ENCODE measurements at places on chromosomes 11 and 22.

- peak; percentile 22 for DNase-seq
Observed at GRCh38 chr11:16321148-16321547, 35.2 kb downstream of the SOX6 start.

DNA sequence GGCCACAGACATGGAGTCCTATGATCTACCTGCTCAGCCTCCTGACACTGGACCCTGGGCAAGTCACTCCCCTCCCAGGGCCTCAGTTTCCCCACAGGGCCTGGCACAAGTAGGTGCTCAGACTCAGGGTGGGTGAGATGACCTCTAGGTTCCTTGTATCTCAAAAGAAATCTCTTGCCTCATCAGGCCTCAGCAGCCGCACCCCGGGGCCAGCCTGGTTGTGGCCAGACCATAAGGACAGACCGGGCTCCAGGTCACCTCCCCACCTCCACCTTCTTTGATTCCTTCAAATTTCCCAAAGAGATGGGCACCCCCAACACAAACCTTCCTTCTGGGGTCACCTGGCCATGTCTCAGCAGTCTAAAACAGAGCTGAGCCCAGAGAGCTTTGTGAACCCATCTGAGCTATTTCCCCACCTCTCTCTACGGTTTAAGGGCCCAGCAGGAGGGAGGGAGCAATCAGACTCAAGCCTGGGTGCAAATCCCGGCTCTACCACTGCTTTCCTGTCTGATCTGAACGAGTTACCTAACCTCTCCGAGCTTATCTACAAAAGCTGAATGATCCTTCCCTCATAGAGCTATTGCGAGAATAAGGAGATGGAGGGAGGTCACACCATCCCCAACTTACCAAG is 2.5 kb upstream of the APOL4 start:
- DNase-seq: no peak

GRCh38 chr11:18135308-18135707 is 2.9 kb downstream of the MRGPRX3 start:
- DNase-seq: no peak

- DNase-seq: no peak
Observed at GRCh38 chr11:7353100-7353499, 101.4 kb downstream of the SYT9 start.

DNA sequence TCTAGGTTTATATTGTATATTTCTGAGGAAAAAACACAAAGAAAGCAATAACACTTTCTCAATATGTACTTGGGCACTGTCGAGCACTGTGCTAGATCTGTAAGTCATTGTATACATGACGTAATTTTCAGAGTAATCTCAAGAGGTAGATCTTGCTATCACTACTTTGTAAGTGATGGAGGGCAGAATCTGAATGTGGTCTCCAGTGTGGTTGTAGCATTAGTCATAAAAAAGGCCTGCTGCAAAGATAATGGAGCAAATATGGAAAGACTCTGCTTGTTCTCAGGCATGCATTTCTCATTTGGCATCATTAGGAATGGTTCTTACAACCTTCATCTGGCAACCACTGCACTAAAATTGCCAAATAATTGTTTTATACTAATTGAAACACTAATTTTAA is 419.8 kb upstream of the CCDC179 start:
- no peak for DNase-seq

DNA sequence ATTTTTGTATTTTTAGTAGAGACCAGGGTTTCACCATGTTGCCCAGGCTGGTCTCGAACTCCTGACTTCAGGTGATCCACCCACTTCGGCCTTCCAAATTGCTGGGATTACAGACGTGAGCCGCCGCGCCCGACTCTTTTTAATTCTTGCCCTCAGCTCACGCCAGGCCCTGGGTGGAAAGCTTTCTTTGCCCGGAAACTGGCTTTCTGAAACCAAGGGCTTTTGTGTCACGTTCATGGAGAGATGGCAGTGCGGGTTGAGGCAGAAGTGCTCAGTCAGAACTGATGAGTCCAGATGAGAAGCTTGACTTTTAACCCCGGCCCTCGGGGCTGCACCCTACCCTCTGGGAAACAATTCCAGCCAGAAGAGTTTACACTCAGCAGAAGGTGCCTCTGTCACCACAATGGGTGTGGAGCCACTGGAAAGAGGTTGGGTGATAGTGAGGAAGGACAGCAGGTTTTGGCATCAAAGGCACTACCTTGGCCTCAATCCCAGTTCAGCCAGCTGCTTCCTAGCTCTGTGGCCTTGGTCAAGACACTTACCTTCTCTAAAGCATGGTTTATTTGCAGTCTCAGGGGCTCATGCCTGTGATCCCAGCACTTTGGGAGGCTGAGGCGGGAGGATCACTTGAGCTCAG is 890 bp upstream of the ARFGAP3 start:
- no peak for DNase-seq

GRCh38 chr11:116862951-116863350 is 25.5 kb upstream of the APOA1 start:
- no peak for DNase-seq

GRCh38 chr11:11789735-11790369 is 51.9 kb upstream of the USP47 start:
- no peak for DNase-seq

DNA sequence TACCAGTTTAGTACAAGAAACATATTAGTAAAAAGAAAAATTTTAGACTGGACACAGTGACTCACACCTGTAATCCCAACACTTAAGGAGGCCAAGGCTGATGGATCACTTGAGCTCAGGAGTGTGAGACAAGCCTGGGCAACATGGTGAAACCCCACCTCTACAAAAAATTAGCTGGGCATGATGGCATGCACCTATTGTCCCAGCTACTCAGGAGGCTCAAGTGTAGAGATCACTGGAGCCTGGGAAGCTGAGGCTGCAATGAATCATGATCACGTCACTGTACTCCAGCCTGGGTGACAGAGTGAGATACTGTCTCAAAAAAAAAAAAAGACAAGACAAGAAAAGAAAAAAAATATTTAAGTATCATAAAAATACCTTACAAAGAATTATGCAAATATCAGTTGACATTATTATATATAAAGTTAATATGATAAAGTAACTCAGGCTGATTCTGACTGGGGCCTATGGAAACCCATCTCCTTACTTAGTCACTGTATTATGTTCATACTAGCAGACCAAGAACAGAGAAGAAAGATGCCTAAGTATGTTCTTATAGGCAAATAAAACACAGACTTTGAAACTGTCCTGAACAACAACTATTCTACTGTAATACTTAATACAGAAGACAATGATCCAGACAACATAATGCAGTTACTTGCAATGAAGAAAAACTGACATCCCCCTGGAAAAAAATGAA is 27.3 kb downstream of the FAM168A start:
- DNase-seq: peak; percentile 10

GRCh38 chr11:84408946-84409411 is 1122.8 kb upstream of the CCDC90B start:
- DNase-seq: peak; percentile 41

DNA sequence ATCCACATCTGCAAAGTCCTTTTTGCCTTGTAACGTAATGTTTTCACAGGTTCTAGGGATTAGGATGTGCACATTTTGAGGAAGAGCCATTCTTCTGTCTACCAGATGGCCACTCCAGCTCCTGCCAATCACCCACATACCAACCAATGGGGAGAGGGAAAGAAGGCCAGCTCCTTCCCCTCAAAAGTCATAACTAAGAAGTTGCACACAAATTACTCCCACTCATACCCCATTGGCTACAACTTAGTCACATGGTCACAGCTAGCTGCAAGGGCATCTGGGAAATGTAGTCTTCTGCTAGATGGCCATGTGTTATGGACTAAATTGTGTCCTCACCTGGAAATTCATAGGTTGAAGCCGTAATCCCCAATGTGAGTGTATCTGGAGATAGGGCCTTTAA is 15.4 kb upstream of the MYOD1 start:
- no peak for DNase-seq

- no peak for DNase-seq
Observed at GRCh38 chr11:47400768-47401279, 7.6 kb upstream of the SLC39A13 start.

DNA sequence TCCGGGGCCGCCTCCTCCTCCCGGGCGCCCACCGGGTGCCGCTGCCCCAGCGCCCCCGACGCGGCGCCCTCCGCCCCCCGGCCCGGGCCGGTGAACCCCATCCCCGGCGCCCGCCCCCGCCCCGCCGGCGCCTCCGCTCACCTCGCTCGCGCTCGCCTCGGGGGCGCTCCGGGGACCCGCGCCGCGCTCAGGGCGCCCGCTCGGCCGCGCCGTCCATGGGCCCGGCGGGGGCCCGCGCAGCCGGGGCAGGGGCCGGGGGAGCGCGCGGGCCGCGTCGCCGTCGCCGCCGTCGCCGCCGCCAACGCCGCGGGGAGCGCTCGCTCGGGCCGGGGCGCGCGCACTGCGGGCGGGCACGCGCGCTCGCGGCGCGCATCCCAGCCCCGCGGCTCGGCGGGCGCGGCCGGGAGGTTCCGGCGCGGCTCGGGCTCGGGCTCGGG is 293 bp downstream of the DUSP8 start:
- no peak for DNase-seq

GRCh38 chr22:44127356-44127755 is 53.4 kb upstream of the PARVG start:
- no peak for DNase-seq

DNA sequence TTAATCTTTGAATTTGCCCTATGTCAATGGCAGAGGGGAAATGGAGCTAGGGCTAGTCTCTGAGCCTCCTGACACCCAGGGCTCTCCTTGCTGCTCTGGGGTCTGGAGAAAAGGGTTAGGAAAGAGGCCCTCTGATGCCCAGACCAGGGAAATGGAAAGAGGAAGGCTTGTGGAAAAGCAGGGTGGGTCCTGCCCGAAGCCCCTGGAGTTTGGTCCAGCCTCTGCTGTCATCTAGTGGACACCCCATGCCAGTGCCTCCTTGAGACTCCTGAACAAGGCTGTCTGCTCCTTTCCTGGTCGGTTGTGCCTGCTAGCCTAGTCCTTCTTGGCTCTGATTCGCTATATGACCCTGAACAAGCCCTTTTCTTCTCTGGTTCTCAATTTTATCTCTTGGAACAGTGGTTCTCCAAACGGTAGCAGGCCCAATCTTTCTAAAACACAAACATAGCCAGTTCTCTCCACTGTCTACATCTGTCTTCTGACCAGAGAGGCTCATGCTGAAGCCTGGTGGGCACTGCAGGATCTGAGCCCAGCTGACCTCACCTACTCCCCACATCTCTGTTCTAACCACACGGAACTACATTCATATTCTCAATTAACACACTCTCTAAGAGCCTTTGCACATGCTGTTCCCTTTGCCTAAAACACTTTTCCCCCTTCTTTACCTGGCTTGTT is 8.8 kb upstream of the PLA2G3 start:
- DNase-seq: no peak

- no peak for DNase-seq
Observed at GRCh38 chr11:120178561-120179056, 32.2 kb upstream of the OAF start.

- DNase-seq: no peak
Observed at GRCh38 chr22:38947321-38948140, 9.9 kb upstream of the APOBEC3A start.

DNA sequence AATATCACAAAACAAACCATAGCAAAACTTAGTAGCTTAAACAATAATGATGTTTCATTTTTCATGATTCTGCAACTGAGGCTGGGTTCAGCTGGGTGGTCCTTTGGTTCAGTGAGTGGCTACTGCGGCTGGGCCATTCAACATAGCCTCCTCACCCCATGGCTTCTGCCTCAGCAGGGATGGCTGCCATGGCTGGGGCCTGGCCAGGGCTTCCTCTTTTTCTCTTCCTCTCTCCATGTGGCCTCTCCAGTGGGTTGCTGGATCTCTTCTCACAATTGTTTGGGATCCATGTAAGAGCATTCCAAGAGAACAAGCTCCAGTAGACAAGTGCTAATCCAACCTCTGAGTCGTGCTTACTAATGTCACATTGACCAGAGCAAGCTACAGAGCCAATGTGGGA is 248.6 kb upstream of the PLET1 start:
- no peak for DNase-seq

DNA sequence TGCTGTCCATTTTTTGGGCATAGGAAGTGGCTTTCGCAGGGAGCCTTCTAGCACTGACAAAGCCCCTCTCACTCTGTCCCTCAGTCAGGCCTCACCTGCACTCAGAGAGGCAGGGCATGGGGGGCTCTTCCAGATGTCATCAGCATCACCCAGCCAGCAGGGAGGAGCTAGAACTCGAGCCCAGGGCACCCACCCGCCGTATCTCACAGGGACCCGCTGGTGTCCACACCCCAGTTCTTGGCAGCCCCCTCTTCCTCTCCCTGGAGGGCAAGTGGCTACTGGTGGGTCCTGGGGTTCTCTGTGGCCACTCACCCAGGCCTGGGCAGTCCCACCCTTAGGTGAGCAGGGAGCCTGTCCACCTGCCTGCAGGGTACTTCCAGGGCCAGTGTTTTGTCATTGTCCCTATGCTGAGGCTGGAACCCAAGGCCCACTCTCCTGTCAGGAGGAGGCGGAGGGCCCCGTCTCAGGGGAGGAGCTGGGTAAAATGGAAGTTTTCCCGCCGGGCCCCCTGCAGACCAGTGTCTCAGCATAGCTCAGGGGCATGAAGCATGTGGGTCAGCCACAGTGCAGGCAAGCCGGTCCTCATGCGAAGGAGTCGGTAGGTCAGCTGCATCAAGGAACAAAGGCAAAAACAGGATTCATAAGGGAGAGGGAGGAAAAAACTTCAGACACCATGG is 21.8 kb downstream of the MYO7A start:
- DNase-seq: no peak

GRCh38 chr11:64069401-64070313 is 33.9 kb downstream of the FLRT1 start:
- no peak for DNase-seq

GRCh38 chr11:78457448-78457847 is 39.8 kb upstream of the GAB2 start:
- no peak for DNase-seq

GRCh38 chr22:27120036-27120435 is 462.6 kb downstream of the MIAT start:
- DNase-seq: no peak

DNA sequence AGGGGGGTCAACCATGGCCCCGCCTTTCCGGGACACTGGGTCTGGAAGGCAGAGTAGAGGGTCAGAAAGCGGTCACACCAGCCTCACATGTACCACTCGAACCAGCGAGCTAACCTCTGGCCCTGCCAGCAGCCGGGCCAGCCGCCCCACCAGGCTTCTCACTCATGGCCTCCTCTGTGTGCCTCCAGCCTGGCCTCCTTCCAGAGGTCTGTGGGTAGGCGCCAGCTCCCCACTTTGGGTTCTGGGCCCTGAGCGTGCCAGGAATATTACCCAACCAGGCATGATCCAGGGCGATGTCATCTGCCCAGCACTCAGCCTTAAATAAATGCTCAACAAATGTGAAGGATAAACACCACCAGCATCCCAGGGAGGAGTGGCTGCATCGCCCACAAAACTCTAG is 5.8 kb downstream of the SCUBE1 start:
- DNase-seq: no peak
